ENCODE measurements at places on chromosomes 11 and 22.

DNA sequence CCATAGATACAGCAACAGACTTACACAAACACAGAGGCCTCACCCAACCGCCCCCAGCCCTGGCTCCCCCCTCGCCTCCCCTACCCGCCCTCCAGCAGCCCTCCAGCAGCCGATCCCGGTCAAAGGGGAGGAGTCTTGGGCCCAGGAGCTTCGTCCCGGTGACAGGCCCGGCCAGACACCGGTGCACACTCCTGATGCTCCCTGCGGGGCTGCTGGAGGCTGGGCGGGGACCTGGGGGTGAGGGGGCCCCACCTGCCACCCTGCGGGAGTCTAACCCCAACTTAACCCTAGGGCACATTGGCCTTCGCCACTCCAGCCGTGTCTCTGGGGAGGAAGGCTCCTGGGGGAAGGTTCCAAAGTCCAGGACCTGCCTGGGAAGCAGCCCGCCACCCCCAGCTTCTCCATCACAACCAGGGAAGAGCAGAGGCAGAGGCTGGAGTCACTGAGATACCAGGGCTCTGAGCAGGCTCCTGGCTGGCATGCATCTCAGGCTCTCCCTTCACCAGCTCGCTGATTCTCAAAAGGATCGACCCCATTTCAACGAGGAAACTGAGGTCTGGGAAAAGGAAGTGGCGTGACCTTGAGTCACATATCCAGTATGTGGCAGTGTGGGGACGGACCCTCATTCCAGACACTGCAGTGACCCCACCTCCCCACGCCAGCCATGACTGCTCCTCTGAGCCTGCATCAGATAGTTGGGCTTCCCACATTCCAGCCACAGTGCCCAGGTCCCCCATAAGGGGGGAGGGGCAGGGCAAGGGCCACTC, 14.4 kb downstream of the BCL9L start:
- DNase-seq: no peak

GRCh38 chr11:61954851-61955421, 4.8 kb downstream of the BEST1 start:
- no peak for DNase-seq

DNA sequence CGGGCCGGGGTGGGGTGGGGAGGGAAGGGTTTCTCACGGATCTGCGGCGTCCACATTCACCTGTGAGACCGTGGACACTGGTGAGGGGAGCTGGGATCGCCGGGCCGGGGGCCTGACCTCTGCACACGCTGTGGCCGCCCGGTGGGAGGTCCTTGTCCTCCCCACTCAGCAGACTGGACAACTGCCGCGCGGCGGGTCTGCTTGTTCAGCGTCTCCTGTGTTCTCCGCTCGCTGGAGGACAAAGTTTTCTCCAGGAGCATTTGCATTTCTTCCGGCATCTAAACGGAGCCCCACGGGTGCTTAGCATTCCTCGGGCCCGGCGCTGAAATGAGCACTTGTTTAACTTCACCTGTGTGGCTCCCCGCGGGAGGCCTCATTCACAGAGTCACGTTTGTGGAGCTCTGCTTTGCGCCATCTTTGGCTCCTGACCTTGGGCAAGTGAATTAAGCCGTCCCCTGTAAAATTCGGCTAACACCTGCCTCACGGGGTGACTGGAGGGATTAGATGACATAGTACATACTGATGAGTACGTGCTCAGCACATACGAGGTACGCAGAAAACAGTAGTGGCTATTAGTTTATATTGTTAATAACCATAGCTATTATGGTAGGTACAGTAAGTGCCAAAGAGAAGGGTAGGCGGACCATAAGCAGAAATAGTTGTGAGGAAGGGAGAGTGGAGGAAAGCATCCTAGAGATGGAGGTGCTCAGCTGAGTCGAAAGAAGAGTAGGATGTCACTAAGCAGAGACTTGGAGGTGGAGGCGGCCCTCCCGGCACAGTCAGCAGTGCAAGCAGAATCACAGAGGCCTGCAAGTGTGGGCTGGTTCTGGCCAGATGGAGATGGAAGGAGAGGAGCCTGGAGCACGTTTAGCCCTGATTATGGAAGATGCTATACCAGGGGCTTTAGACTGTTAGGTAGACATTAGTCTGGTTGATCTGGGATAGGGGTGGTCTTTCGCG, 885 bp downstream of the TRMU start:
- no peak for DNase-seq

- no peak for DNase-seq
Observed at GRCh38 chr11:118147502-118147901, 5.1 kb downstream of the SCN4B start.

- DNase-seq: no peak
Observed at GRCh38 chr11:12154871-12155668, 44.7 kb downstream of the MICAL2 start.

DNA sequence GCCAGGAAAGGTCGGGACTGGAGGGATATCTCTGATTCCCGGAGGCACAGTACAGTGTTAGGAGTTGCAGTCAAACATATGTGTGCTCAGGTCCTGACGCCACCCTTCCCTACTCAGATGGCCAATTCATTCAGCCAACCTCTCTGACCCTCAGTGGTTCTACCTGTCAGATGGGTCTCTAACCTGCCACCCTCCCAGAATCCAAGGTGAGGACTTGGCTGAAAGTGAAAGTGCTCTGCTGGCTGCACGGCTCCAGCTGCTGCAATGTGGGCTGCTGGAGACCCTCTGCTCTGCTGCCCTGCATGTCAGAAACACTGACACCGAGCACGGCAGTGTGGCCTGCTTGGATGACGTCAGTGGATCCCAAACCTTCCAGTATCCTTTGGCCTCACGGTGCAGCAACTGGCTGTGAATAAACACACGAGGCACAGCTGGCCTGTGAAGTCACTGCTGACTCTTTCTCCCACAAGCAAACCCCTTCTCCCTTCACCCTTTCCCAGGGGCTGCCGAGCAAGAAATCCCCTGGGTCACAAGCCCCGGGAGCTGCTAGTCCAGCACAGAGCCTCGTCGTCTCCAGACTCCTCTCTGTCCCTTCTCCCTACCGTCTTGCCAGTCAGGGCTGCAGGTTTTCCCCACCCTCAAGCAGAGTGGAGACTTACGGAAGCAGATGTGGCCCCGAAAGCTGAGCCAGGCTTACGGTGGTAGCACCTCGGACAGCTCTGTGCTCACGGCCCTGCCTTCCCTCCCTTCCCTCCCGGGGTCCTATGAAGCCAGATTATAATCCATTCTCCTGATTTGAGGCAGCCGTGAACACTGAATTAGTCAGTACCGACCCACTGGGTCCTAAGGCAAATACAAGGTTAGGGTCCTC, 24.3 kb downstream of the KIAA0930 start:
- no peak for DNase-seq

DNA sequence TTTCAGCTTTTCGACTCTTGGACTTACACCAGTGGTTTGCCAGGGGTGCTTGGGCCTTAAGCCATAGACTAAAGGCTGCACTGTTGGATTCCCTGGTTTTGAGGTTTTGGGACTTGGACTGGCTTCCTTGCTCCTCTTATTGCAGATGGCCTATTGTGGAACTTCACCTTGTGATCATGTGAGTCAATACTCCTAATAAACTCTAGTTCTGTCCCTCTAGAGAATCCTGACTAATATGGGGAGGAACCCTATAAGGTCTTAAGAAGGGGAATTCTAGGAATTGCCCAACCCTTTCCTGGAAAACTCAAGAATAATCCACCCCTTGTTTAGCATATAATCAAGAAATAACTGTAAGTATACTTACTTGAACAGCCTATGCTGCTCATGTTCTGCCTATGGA, 491.8 kb downstream of the TMEM135 start:
- no peak for DNase-seq

DNA sequence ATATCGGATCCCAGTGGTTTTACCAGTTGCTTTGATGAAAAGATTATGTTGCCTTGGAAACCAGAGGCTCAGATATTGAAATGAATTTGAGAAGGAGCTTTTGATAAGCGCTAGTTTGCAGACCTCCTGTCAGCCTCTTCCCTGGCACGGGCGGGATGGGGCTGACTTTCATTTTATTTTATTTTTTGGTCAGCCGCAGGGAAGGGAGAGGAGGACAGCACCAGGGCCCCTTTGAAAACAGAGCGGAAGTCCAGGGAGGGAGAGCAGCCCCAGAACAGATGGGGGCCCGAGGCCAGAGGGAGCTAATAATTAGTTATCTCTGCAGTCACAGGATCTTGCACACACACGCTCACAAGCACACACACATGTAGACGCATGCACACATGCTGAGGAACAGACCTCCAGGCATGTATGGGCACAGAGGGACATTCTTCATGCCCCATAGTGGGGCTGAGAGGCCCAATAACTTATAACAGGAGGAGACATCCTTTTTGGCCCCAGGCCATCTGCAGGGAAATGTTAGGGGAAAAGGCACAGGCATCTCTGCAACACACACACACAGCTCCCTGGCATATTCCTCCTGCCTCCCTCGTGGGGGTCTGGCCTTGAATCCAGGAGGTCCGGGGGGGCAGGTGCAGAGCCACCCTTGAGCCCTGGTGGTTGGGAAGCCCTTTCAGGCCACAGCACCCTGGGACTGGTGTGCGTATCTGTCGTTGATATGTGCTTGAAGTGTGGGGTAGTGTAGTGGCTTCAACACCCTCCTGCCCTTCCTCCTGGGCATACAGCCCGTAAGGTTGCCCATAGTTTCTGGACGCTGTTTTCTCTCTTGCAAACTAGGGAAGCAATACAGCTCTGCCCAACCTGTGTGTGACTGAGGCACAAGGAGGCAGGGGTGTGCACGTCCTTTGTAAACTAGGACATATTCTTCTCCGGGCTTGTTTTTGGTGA, 117.3 kb downstream of the CEP164 start:
- DNase-seq: no peak

GRCh38 chr11:134508219-134508990, 96.4 kb upstream of the B3GAT1 start:
- no peak for DNase-seq

DNA sequence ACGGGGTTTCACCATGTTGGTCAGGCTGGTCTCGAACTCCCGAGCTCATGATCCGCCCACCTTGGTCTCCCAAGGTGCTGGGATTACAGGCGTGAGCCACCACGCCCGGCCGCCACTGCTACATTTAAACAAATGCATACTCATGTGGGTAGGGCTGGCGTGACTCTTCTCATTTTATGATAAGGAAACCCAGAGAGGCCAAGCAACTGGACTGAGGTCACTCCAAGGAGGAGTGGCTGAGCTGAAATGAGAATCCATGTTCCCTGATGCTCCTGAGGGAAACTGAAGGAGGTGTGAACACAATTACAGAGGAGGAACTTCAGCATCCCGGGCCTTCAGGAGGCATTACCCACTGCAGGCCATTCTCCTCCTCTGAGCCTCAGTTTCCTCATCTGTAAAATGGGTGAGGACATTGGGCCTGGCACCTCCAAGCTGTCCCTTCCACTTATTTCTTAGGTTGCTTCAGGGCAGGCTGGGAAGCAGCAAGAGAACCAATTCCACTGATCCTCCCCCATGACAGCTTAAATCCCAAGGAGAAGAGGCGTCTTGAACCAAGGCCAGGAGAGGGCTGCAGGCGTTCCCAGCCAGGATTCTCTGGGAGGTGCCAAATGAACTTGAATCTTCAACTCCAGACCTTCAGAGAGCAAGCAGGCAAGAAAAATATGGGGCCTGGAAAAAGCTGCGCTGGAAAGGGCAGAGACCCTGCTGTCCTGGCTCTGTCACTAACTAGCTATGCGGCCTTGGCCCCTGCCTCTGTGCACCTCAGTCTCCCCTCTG, 2.9 kb downstream of the TST start:
- DNase-seq: no peak

GRCh38 chr11:68942095-68942620, 38.5 kb downstream of the IGHMBP2 start:
- DNase-seq: no peak

Data from activated CD8-positive, alpha-beta memory T cell treated with anti-CD3 and anti-CD28 coated beads for 4 hours (primary cell).